Activated CD4-positive, CD25-positive, alpha-beta regulatory T cell treated with anti-CD3 and anti-CD28 coated beads, Interleukin-2, amount 50 U/mL, for 24 hours (primary cell): ENCODE measurements at places on chromosomes 6 and 20.

GRCh38 chr6:163588220-163588919, 173.9 kb downstream of the QKI start:
- ATAC-seq: no peak

DNA sequence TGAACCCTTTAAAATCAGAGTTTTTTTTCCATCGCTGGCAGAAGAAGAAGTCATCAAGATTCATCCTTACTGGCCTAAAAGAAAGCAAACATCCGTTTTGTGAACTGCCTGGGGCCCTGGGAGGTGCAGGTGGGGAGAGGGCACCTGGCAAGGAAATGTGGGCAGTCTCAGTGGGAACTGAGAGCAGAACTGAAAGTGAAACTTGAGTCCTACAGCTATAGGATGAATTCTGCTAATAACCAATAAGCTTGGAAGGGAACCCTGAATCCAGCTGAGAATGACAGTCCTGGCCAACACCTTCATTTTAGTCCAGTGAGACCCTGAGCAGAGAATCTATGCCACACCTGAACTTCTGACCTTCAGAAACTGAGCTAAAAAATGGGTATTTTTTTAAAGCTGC, 130.1 kb upstream of the ASCC3 start:
- peak; percentile 55 for ATAC-seq

- no peak for ATAC-seq
Measured at GRCh38 chr20:2246069-2246491, 49.7 kb upstream of the TGM3 start.

DNA sequence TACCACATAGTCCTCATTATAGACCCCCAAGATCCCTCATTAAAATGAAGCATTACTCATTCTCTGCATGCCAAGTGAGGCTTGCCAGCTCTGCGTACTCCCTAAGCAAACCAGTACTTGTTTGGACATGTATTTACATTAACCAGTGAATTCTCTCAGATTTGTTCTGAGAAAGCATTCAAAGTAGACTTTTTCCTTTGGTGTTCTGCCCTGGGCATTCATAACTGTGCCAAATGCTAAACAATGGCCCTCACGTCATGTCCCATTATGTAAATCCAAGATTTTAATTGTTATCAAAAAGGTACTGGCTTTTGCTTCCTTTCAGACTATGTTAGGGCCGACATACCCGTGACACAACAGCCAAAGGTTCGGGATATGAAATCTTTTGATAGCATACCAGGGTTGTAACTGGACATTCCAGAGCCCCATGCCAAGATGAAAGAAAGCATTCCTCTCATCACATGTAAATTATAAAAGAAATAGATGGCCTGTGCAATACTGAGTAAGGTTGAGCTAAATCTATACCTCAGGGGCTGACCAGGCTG, 164.2 kb downstream of the ADAT2 start:
- no peak for ATAC-seq

GRCh38 chr20:60090631-60091030, 132.4 kb downstream of the CDH26 start:
- ATAC-seq: no peak

- no peak for ATAC-seq
Measured at GRCh38 chr20:9555781-9556180, 41.4 kb downstream of the LAMP5 start.

DNA sequence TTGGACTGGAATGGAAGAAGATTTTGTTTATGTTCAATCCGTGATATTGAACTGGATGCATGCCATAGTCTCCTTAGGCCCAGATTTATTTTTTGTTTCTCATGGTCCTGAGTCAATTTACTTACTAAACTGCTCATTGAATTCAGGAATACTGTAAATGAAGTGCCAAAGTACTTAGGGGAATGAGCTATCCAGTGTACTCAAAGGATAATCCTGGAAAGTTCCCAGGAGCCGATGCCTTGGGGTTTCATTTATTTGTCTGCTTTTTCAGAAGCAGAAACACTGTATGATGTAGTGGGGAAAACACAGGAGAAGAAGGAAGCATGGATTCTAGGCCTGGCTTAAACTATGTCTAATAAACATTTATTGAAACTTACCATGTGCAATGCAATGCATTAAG, 56.1 kb upstream of the THEMIS start:
- no peak for ATAC-seq

GRCh38 chr6:156114541-156114940, 658.9 kb upstream of the NOX3 start:
- no peak for ATAC-seq
